ENCODE measurements at places on chromosomes 16 and 17.

- DNase-seq = peak; percentile 88
Measured at GRCh38 chr16:84725481-84726078, 25.8 kb downstream of the USP10 start.

GRCh38 chr17:34110315-34110714 is 144.8 kb upstream of the CCL2 start:
- DNase-seq = no peak

DNA sequence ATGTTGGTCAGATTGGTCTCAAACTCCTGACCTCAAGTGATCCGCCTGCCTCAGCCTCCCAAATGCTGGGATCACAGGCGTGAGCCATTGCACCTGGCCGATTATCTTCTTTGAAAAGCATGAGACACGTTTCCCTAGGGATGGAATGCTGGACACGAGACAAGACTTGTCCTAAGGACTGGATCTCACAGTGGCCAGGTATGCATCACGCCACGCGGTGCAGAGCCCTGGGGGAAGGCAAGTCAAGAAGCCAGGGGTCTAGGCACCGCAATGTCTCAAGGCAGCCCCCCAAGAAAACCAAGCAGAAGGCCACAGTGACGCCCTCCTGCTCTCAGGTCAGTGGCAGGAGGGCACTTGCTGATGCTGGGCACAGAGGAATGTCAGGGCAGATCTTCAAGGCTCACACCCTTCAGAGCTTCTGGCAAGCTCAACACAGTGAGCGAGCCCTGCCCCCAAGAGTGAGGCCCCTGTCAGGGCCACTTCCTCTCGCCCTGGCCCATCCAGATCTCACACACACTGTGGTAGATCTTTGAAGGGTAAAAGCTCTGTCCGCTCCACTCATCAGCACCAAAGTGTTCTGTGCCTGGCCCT is 134.7 kb downstream of the ZNF778 start:
- peak; percentile 51 for DNase-seq

- peak; percentile 76 for DNase-seq
Measured at GRCh38 chr16:20849589-20850390, 43.5 kb downstream of the REXO5 start.

DNA sequence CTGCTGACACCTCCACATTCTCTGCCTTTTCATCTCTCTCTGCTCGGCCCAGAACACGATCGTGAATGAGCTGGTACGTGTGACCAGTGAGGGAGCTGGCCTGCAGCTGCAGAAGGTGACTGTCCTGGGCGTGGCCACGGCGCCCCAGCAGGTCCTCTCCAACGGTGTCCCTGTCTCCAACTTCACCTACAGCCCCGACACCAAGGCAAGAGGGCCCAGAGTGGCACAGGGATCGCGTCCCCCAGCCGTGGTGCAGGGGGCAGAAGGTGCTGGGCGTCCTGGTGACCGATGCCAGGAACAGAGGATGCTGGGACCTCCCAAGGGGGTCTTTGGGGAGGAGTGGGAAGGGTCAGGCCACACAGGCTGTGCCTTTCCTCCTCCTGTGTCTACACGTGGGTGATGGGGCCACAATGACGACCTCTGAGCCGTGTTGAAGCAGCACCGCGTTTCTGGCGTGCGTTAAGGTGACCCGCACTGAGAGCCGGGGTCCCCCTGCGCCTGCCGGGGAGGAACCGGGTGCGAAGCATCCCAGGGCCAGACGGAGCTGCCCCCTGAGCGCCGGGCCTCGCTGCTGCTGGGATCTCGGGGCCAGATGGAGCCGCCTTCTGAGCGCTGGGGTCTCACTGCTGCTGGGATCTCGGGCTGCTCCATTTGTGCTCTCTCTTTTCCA is 17.4 kb downstream of the GAA start:
- DNase-seq = no peak

DNA sequence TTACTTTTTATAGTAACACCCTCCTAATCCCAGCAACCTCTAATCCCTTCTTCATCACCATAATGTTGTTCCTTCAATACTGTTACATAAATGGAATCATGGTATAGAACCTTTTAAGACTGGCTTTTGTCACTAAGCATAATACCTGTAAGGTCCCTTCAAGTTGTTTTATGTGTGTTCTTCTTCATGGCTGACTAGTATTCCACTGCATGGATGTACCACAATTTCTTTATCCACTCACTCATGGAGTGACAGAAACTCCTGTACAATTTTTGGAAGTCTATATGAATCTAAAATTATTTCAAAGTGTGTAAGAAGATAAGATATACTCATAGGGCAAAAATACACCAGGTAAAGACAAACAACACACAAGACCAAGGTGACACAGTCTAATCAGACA is 36.8 kb downstream of the MEAK7 start:
- DNase-seq = no peak

GRCh38 chr17:44213403-44214229 is 5.9 kb downstream of the UBTF start:
- DNase-seq = no peak

DNA sequence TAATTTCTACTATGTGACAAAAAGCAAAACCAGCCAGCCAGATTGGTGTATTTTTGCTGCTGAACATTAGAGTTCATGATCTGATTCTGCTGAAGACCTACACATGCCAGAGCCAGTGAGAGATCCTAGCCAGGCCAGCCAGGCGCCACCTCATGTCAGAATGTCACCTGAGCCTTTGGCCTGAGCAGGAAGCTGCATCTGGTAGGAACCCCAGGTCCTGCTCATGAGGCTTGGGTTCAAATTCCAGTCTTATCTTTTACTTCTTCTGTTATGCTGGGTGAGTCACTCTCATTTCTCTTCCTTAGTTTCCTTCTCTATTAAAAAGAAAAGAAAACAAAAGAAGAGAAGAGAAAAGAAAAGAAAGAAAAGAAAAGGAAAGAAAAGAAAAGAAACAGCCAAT is 585.1 kb upstream of the CDH5 start:
- no peak for DNase-seq

DNA sequence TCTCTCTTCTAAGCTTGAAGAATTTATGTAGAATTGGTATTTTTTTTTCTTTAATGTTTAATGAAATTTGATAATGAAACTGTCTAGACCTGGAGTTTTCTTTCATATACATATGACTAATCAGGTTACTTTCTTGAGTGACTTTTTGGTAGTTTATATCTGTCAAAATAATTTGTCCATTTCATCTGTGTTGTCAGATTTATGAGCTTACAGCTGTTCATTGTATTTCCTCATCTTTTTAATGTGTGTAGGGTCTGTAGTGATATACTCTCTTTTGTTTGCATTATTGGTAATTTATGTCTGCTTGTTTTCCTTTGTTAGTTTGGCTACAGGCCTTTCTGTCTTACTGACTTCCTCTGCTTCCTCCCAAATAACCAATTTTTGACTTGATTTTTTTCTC is 55.7 kb downstream of the TAOK1 start:
- no peak for DNase-seq

DNA sequence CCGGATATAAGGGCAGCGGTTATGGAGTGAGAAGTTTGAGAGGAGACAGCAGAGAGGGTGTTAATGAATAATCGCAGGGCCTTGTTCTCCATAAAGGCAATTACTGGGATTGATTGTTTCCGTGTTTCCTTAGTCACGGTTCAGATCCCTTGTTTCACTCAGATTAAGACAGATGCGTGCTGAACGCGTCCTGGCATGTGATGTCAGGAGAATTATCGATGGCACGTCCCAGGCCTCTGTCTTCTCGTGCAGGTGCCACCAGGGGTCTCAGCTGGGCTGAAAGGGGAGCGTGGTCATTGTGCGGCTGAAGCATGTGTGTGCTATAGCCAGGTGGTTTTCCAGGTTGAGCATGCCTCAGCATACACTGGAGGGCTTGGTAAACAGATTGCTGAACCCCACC is 142.4 kb upstream of the NOL11 start:
- DNase-seq = no peak

- DNase-seq = peak; percentile 94
Measured at GRCh38 chr17:27577121-27577761, 53.7 kb upstream of the LGALS9 start.

GRCh38 chr17:40190197-40191021 is 13.1 kb downstream of the RAPGEFL1 start:
- DNase-seq = no peak

GRCh38 chr16:2196162-2196980 is at the start of gene CASKIN1:
TSS of gene CASKIN1 (minus strand) at chr16:2196605. CDS start at chr16:2196432, 173 bp downstream.
- no peak for DNase-seq

DNA sequence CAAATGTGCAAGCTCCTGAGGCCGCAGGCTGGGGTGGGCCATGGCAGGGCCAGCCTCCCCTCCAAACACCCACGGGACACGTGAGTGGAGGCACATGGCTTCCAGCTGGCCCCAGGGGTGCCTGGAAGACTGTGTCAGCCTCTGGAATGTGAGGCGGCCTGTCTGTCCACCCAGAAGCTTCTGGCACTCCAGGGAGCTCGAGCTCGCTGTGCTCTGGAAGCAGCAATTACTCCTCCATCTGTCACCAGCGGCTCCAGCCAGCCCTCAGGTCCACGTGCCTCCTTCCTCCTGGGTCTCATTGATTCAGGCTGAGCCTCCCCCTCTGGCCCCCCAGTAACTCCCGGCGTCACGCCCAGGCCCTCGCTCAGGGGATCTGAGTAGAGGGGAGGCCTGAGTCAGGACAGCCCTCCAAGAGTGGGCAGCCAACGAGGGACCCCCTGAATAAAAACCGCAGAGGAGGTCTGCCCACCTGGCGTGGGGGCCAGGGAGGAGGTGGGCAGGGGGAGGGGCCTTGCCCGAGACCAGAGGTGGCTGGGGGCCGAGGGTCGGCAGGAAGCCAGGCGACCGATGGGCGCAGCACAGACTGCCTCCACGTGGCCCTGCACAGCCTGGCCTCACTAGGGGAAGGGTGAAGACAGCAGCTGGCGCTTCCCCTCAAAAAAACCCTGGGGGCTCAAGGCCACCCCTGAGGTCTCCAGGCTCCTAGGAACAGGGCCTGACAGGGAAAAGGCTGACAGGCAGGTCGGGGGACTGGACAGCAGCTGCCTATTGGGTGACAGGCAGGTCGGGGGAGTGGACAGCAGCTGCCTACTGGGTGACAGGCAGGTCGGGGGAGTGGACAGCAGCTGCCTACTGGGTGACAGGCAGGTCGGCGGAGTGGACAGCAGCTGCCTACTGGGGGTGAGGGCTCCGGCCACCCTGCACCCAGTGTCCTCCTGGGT is 11.9 kb downstream of the PIEZO1 start:
- peak; percentile 93 for DNase-seq

DNA sequence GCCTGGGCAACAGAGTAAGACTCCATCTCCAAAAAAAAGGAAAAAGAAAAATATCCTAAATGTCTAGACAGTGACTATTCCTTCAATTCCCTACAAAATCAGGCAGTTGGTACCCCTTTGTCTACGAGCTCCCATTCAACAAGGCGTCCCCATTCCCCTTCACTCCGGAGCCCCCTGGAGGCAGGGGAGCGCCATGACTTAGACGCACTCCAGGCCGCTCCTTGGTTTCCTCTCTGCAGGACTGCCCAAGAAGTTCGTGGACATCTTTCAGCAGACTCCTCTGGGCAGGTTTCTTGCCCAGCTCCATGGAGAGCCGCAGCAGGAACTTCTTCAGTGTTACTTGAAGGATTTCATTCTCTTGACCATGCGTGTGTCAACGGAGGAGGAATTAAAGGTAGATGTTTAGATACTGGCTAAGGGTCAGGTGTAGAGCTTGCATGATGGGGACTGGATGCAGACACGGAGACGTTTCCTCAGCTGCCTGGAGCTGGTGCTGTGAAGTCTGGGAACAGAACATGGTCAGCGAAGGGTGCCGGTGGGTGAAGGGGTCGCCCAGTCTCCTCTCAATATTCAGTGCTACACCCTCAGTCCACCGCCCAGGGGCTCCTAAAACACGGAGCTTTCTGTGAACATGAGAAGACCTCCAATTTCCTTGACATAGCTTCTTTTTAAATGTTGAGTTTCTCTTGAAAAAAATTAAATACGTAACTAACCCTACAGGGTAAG is 53.3 kb upstream of the ENDOV start:
- no peak for DNase-seq

DNA sequence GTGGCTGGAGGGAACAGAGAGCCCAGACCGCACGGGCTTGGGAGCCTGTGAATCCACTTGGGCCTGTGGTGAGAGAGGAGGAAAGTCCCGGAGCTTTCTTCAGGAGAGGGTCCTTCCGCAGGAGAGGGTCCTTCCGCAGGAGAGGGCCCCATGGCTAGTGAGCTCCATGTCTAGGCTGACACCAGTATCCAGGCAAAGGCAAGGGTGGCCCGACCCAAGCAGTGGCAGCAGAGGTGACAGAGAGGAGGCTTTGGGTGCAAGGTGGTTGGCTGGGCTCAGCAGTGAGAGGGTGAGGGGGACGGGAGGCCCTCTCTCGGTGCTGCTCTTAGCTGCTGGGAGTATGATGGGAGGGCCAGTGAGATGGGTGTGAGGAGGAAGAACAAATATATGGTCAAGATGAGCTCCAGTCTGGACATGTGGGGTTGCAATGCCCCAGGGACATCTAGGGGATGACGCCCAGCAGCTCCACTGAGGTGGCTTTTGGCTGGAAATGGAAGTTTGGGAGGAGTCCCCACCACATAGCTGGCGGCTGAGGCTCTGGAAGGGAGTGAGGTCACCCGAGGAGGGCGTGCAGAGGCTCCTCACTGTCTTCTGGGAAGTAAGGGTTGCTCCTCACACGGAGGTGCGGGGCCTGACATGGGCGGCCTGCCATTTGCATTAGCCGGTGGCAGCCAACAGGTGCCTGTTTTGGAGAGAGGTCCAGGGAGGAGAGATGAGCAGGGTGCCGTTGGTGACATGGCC is 2.3 kb upstream of the HSD3B7 start:
- no peak for DNase-seq

DNA sequence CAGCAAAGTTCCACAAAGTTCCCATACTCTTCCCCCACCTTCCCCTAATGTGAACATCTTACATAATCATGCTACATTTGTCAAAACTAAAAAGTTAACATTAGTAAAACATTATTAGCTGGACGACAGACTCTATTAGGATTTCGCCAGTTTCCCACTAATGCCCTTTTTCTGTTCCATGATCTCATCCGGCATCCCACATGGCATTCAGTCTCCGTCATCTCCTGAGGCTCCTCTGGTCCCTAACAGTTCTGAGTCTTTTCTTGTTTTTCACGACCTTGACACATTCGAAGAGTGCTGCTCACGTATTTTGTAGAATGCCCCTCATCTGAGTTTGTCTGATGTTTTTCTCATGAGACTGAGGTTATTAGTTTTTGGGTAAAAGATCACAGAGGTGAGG is 8.8 kb upstream of the MPRIP start:
- no peak for DNase-seq

- peak; percentile 47 for DNase-seq
Measured at GRCh38 chr17:45705123-45706009, 78.8 kb upstream of the CRHR1 start.

DNA sequence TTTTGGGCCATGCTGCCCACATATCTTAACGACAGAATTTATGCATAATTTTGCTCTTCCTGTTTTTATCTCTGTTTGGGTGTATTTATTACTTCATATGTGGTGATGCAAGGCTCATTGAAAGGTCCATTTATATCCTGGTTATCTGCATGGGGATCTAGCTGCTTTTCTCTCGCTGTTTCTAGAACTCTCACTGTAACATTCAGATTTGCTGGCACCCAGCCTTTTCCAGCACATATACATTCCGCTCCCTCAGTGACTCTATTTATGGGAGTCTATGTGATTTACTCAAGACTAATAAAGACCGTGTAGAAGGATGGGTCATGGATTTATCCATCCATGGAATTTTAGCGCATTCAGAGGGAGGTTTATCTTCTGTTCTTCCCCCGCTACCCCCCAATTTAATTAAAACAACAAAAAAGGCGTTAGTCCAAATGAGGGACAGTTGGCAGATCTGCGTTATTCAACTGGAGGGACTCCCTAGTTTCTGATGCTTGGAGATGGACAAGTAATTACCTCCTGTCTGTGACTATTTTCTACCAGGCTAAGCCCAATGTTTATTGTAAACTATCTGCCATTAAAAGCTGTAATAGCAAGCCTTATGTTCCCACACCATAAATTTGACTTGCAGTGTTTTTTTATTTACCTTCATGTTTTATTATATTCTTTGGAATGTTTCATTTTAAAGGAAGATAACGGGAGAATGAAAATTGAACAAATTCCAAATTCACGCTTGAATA is 19.8 kb upstream of the MARCHF10 start:
- peak; percentile 49 for DNase-seq

All from trophoblast cell (in vitro differentiated cells and primary cell).